DMS 273 treated with DMSO at 0.1 percent for 48 hours (cell line): ENCODE measurements at places on chromosomes 7 and 10.

DNA sequence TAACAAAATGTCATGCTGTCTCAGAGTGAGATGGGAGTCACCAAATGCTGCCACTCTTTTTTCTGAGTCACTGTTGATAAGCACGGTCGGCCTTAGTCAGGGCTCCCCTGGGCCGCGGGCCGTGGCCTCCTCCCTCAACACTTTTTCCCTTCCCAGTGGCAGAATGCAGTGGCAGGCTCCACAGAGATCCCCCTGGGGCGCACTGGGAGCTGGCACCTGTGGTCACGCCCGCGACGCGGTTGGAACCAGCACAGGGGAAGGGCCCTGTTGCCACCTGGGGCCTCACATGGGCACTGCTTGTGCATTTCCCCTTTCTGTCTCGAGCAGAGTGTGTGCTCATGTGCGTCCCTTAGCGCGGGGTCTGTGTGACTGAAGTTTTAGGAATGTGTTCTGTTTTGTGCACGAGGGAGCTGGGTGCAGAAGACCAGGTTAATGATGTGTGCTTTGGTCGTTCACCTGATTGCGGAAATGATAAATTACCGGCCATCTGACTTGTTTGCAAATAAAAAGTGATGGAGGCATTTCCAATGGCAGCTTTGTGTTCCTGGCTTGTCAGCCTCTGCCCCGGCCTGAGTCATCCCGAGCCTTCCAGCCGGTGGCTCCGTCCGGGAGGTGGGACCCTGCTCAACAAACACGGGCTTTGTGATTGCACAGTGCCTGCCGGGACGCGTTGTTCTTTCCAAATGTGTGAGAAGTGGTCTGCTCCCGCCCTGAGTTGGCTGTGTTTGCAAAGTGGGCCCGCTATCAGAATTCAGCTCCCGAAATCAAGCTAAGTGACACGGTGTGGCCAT lies 100.7 kb downstream of the NKX6-2 start:
- DNase-seq, result no peak

DNA sequence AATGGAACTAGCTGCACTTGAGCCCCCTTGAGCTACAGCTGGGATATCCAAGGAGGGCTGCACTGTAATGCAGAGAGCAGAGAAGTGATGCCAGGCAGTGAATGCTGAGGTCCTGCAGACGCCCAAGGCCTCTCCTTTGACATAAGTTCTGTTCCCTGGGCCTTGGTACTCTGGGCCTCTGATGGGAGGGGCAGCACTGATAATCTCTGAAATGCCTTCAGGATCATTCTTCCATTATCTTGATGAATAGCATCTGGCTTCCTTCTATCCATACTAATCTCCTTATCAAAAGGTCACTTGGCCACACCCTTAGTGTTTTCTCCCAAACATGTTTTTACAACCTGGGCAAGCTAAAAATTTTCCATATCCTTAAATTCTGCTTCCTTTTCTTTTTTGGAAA lies 6.9 kb downstream of the GRB10 start:
- no peak for DNase-seq

GRCh38 chr7:65221683-65222082 lies 152.0 kb upstream of the ZNF92 start:
- DNase-seq, result no peak

DNA sequence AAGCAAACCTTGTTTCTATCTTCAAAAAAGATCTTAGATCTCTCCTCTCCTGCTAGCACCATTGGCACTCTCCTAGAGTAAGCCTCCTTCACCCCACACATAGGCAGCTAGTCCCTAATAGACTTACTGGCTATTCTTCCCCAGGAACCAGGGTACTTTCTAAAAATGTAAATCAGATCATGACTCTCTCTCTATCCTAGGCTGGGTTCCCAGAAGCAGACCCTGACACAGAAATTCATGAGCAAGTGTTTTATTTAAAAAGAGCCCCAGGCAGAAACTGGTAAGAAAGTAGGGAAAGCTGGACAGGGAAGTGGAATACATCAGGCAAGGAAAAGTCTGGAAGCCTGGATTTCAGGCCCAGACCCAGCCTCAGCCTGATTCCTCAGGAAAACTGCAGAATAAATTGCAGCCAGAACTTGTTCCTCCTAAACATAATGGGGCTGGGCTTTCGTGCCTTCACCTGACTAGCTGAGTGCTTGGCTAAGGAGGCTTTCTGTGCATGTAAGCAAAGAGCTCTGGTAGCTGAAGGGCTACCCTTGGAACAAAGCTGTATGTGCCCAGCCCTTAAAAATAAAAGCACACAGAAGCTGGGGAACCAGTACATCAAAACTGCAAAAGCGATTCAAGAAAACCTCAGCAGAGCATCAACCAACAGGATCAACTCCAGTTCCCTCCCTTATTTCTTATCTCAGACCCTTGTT lies 18.8 kb upstream of the SORBS1 start:
- no peak for DNase-seq

GRCh38 chr7:98187138-98187502 lies 24.1 kb upstream of the BHLHA15 start:
- no peak for DNase-seq

- DNase-seq, result no peak
Measured at GRCh38 chr7:159036916-159037605, 107.6 kb downstream of the VIPR2 start.

DNA sequence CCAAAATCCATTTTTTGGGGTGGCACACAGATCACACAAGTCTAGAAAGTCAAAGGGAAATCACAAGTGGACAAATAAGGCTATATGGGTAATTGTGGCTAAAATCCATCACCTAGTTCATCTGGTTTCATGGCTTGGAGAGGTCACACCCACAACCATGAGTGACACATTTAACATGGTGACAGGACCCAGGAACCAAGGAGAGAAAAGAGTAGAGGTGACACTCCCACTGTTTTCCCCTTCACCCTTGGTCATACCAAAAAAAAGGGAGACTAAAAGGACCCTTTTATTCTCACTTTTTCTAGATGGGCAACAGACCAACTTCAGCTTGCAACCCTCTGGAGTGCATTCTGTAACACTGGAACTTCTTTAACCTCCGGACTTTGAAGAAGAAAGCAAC lies 46.2 kb upstream of the ZNF107 start:
- DNase-seq, result no peak

DNA sequence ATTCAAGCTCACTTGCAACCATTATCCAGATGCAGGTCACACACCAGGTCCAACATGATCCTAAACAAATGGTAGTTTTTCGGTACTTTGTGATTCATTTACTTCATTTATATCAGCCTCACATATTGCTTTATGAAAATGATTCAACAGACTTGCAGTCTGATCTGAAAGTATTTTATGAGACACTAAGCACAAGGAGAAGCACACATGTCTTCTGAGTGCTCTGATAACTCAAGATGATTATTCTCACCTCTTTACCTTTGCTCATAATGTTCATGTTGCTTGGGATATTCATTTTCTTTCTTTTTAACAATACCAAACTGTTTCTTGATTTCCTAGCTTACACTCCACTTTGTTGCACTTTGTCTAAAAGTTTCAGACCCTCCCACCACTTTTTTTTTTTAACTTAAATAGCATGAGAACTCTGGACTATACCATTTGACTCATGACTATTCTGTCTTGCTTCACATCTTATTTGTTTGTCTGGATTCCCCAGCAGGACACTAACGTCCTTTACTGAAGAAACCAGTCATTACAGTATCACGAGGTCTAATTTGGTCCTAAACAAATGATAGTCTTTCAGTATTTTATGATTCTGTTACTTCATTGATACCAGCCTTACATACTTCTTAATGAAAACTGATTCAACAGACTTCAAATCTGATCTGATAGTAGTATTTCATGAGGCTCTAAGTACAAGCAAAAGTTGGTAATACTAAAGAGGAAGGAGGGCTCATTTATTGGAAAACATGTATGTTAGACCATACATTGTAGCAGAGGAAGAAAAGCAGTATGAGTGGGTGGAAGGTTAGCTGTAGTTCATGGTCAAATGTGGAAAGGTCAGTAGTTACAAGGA lies 171.8 kb upstream of the AHR start:
- no peak for DNase-seq

GRCh38 chr7:88317422-88317821 lies 10.7 kb upstream of the STEAP4 start:
- DNase-seq, result no peak

- no peak for DNase-seq
Measured at GRCh38 chr7:155589001-155589980, 42.9 kb upstream of the CNPY1 start.
